IPS DF 19.7 (cell line): ENCODE measurements at places on chromosomes 11 and 22.

DNA sequence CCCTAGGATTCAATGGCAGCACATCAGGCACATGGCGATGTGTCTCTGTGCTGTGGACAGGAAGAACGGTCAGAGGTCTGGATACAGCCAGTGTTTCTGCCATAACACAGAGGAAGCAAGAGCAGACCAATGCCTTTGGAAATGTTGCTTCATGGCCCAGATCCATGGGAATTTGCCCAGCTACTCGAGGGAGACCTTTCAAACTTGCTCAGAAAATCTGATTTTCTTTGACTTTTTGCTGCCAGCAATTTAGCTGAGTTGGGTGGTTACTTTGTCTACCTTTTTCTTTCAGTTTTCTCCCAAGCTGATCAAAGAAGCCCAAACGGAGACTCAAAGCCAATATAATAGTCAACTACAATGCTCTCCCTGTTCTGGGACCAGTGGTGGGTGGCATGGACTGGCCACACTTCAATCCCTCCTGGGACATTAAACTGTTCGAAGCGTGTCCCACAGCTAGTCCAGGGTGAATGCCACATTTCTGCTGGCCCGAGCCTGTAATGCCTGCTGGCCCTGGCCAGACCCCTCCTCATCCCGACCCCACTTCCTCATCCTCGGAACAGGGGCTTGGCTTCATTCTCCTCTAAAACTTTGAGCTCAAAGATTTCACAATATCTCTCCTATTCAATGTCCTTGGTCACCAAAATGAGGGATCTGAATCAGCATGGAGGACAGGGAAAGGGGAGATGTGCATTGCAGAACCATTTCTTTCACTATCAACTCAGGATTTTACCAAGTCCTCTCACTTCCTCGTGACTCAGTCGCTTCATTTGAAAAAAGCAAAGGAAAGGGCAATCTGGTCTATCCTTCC is 93.3 kb downstream of the ABTB2 start:
- no peak for DNase-seq

DNA sequence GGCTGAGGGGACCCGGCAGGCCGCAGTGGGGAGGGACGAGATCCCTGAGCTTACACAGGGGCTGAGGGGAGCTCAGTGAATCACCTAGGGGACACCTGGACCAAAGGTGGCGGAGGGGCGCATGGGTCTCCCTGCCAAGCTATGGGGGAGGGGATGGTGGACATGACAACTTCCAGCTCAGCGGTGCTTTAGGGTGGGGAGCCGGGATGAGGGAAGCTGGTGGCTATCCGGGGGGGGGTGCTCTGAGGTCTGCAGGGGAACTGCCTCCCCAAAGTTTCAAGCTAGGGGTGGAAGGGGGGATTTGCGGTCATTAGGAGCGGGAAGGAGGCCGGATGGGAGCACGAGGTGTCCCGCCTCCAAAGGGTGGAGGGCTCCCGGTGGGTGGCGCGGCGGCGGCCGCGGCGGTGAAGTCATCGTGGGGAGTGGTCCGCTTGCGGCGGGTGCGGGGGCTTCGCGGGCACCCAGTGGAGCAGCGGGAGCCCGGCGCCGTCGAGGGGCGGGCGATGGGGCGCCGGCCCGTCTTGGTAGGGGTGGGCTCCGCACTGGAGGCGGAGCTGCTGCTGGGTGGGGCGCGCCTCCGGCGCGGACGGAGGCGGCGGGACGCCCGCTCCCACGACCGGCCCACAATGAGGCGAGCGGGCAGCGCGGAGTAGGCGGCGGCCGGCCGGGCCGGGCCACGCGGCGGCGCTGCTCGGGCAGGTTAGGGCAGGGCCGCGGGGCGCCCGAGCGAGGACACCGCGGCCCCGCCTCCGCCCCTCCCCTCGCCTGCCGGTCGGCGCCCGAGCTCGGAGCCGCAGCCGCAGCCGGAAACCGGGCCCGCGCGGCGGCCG is at the start of gene MICALL1:
MICALL1 (plus strand) TSS at position 764 of the 830 bp plus-strand sequence. CDS start 126 bp downstream, outside the sequence.
- no peak for DNase-seq

- DNase-seq = no peak
These were observed 9.2 kb upstream of the CELSR1 start for GRCh38 chr22:46546466-46547178.

- DNase-seq = no peak
These were observed 9.0 kb downstream of the SYT7 start for GRCh38 chr11:61571869-61572268.

- no peak for DNase-seq
These were observed 25.9 kb downstream of the SHANK3 start for GRCh38 chr22:50698546-50698945.

DNA sequence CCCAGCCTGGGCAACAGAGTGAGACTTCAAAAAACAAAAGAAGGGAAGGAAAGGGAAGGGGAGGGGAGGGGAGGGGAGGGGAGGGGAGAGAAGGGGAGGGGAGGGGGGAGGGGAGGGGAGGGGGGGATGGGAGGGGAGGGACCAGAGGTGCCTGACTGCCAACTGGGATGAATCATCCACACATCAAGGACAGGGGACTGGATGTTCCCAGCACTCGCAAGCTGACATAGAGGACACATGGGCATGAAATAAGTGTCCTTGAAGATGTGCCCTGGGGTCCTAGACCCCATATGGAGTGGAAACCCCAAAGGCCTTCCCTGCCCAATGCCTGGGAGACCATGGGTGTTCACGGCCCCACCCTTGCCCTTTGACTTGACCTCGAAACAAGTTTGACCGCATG is 19.8 kb downstream of the TST start:
- DNase-seq = no peak

DNA sequence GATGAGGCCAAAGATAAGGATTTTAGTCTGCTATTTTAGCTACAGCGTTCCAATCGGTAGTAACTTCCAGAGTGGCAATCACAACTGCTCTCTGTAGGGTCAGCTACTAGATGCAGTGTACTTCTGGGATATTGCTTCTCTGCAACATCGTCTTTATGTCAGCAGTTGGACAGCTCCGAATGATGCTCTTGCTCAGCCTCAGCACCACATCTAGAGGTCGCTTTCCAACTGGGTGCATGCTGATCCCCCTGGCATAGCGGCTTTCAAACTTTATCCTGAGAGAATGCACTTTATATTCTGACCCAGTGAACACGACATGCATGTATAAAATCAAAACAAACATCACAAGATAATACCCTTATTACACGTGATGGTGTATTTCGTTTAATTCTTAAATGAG is 219.6 kb downstream of the C11orf87 start:
- DNase-seq = peak; percentile 23

GRCh38 chr11:66274219-66274618 is 3.8 kb upstream of the CNIH2 start:
- no peak for DNase-seq
